ENCODE measurements at places on chromosomes 1 and 21.

DNA sequence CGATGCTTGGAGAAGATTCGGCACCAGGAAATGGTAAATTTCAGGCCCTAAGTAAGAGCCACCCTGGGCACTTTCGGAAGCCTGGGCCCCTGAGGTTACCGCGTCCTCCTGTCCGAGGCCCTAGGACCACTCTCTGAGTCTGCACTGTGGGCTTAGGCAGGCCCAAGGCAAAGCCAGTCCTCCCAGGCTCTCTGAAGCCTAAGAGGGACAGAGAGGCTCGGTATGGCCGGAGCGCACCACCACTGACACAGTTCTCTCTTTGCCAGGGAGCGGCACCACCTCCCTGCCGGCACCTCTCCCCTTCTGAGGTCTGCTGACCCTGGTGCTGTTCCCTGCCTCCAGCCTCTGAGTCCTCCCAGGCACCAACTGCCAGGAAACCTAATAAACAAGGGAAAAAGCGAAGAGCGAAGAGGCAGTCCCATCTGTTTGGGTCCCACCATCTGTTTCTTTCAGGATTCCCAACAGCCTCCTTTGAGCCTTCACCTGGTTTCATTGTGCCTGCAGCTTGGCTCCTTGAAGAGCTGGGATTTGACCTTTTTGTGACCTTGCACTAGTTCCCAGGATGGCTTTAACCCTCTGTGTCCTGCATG, 57.7 kb downstream of the VWA5B1 start:
- no peak for DNase-seq

DNA sequence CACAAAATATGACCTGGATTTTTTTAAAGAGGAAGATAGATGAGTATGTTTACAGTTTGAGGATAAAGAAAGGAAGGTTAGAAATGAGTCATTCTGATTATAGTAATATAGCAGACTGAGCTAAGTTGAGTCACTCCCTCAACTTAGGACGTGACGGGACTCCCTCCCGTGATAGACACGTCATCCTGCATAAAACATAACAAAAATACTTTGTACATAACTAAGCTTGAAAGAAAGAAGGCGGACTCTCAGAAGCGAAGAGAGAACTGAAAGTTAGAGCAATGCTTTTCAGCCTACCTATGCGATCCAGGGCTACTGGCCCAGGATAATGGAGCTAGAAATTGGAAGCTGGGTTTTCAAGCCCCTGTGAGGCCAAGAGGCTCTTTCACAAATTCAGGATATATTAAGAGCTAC, 53.0 kb upstream of the DESI2 start:
- DNase-seq: no peak

DNA sequence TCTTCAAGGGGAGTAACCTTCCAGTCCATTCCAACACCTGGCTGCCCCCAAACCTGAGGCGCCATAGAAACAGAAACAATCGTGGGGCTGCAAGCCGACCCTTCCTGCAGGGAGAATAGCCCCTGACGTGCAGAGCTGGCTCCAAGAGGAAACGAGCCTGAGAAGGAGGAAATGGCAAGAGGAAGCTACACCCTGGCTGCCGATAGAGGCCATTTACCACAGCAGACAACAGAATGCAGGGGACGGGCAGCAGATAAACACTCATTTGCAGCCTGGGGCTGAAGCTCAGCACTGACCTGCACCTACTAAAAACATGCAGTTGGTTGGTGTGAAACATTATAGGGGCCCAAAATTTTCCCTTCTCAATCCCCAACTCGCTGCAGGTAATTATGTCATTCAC, 8.7 kb upstream of the TDRD10 start:
- DNase-seq: no peak

- no peak for DNase-seq
Measured at GRCh38 chr1:42177541-42177981, 13.0 kb upstream of the GUCA2A start.

DNA sequence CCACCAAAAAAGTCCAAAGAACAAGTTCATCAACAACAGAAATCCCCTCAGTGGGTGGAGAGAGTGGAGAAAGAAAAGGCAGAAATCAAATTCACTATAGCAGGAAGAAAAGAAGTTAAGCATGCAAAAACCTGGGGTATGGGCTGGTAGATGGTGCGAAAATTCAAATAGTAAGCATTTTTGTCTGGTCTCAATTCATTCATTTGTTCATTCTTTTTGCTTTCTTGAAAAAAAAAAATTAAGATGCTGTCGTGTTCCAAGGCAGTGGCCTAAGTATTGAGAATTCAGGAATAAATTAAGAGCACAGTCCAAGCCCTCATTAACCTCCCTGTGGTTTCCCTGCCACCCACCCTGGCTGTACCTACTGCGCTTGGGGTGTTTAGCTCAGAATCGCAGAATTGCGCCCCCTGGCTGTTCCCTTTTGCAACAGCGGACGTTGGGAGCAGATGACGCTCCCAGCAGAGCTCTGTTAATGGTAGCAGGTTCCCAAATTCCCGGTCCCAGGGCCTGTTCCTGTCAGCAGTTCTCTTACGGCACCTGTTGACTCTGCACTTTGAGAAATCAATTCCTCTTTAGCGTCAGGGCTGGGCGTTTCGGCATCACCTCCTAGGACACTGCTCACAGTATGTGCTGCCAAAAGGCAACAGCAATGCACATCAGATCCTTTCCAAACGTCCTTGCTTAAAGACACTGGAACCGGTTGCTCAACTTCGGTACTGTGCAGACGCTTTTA, 34.0 kb upstream of the SSX2IP start:
- DNase-seq: peak; percentile 36

DNA sequence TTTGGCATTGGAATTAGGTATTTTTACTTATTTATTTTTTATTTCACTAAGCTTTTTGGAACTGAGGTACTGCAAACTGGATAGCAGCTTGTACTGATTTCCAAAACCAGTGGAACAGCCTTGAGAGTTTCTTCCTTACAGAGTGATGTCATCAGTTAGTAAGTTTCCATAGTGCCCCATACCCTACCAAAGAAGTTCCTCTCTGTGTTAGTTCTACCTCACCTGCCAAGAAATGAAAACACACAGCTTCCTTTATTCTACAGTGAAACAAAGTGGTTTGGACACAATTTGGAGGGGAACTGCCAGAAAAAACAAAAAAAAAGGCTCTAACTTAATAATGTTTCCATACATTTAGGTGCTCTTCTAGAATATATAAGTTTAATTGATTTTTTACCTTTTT, 430.9 kb upstream of the ADGRL2 start:
- DNase-seq: no peak

GRCh38 chr1:180916012-180916770, 3.5 kb downstream of the KIAA1614 start:
- DNase-seq: no peak

DNA sequence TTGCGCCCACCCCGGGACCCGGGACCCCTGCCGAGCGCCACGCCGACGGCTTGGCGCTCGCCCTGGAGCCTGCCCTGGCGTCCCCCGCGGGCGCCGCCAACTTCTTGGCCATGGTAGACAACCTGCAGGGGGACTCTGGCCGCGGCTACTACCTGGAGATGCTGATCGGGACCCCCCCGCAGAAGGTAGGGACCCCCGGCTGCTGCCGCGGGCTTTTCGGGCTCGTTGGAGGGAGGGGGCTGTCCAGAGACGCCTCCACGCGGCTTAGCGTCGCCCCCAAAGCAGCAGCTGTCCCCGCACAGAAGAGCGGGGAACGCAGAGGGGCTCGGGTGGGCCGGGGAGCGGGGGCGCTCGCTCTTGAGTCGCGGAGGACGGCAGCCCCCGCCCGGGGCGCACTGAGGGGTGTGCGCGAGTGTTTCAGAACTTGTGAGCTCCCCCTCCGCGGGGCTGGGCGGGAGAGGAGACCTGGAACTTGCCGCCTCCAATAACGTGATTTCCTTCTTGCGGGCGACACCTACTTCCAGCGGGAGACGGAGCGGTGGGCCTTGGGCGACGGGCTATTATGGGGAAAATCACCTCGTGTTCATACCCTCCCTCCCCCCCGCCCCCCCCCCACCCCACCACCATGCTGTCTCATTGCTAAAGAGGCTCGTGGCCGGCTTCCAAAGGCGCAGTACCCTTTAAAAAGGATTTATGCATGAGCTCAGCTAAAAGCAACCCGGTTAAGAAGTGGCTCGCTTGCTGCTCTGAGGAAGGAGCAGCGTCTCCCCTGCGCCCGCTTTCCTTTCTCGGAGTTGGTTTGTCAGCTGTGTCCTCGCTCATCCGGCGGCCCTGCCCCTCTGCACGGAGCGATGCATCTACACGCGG, 664 bp downstream of the BACE2 start:
- DNase-seq: no peak

GRCh38 chr1:231317306-231318014, 20.2 kb downstream of the EXOC8 start:
- no peak for DNase-seq

GRCh38 chr1:207824691-207825408, 73.0 kb downstream of the CD46 start:
- no peak for DNase-seq

DNA sequence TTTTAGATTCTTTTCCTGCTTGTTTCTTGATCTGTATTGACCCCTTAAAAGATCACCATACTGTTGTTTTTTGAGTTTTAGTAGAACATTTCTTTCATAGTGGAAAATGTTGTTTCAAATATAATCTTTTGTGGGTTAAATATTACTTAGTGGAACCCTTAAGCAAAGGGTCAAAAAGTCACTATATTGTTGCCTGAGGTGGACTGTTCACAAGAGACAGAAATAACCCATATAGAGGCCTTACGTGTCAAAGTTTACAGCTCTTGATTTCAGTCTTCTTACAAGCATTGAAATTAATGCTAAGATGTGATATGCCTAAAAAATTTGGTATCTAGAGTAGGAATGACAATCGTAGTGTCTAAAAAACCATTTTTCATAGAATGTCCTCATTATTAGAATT, 6.3 kb downstream of the DNAJB4 start:
- DNase-seq: no peak

DNA sequence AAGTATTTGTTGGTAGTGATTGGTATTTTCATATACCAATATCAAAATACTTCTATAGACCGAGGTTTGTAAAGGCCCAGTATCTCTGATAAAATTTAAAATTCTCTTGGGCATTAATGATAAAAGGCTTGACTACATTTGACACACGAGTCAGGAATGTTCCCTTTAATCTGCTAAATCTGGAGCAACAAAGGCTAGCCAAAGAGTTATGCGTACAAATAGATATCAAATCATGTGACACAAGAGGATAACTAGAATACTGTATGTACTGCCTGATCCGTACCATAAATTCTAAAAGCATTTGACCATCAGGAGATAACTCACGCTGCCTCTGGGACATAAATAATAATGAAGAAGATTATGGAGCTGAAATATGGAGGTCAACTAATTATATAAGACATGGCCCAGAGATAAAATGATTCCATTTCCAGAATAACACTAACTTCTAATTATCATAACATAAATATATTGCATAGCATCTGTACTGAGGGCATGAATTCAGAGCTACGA, 64.2 kb upstream of the SH3GLB1 start:
- DNase-seq: no peak

- no peak for DNase-seq
Measured at GRCh38 chr1:89901957-89902669, 81.3 kb downstream of the LRRC8D start.

- DNase-seq: no peak
Measured at GRCh38 chr1:224626042-224626441, 9.9 kb downstream of the CNIH3 start.

DNA sequence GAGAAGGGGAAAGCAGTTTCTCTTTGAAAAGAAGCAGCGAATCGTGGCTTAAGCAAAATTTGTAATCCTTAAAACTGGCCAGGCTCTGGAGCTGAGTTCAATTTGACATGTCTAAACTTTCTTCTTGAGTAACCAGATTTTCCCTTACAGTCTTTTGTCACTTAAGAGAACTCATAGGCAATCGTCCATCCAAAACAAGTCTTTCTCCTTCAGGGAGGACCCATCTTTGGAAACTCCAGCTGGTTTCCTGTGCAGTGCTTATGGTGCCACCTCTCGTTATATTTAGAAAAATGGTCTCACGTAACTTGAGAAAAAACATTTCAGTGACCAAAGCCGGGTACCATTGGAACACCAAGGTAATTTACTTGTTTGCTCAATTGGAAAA, 1.8 kb upstream of the PTTG1IP start:
- DNase-seq: no peak

DNA sequence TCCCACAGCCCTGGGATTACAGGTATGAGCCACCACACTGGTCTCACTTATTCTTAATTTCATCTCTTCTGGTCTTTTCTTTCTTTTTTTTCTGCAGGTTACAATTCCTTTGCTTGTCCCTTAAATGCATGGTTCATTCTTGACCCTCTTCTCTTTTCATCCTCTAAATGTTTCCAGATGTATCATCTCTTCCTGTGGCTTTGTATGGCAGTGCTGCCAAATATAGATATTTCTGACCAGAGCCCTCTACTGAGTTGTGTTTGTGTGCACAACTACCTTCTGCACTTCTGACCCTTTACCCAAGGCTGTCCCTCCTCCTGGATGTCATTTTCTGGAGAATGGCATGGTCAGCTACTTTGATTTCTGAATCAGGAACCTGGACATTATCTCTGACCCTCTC, 32.5 kb downstream of the OLFML3 start:
- no peak for DNase-seq

GRCh38 chr1:44811234-44811633, 2.9 kb downstream of the BTBD19 start:
- no peak for DNase-seq

DNA sequence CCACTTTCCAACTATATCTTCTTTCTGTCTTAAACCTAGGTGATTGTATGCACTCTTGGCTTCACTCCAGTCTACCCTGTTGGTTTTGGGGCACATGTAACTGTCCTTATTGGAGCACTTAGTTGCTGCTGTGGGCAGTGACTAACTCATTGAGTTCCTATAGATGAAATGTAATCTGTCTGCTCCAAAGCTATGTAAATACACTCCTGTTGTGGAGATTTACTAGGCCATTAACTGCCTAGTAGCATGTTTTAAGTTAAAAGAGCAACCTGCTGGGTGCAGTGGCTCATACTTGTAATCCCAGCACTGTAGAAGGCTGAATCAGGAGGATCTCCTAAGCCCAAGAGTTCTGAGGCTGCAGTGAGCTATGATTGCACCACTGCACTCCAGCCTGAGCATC, 137.6 kb downstream of the ZMYM4 start:
- no peak for DNase-seq

DNA sequence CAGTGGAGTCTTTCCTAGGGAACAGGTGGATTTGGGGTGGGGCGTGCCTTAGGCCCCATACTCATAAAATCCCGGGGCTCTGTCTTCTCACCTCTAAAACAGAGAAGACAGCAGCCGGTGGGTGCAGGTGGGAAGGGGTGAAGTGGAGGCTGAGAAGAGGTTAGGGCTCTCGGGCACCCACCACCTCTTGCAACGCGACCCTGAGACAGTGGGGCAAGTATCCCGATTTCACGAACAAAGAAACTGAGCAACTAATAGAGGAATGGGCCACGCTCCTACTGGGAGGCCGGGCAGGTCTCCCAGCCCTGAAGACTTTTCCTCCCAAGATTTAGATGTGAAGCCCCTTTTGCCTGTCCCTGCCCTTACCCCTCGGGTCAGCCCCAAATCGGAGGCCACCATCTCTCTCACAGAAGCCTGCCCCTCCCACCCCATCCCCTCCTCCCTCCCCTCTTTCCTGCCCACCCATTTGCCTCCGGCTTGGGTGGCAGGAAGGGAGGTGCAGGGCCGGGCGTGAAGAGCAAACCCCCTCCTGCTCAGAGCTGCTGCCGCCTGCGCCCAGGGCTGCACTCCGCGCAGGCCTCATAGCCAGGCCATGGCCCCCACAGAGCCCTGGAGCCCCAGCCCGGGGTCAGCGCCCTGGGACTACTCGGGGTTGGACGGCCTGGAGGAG, at the start of gene GPR25:
Gene GPR25 (plus strand): TSS at position 536 of the 670 bp plus-strand sequence. CDS start 57 bp downstream, at position 593.
- DNase-seq: no peak

GRCh38 chr1:199362996-199363395, 664.5 kb upstream of the NR5A2 start:
- no peak for DNase-seq

GRCh38 chr1:202802998-202803932, 5.0 kb downstream of the KDM5B start:
- no peak for DNase-seq

All from stimulated activated CD8-positive, alpha-beta memory T cell treated with anti-CD3 and anti-CD28 coated beads, Interleukin-4, amount 100 ng/mL, for 1 hour (primary cell).